ENCODE measurements at places on chromosomes 1 and 21.
A peak's percentile ranks its signal among the peaks of the same experiment; 100 is the strongest.

DNA sequence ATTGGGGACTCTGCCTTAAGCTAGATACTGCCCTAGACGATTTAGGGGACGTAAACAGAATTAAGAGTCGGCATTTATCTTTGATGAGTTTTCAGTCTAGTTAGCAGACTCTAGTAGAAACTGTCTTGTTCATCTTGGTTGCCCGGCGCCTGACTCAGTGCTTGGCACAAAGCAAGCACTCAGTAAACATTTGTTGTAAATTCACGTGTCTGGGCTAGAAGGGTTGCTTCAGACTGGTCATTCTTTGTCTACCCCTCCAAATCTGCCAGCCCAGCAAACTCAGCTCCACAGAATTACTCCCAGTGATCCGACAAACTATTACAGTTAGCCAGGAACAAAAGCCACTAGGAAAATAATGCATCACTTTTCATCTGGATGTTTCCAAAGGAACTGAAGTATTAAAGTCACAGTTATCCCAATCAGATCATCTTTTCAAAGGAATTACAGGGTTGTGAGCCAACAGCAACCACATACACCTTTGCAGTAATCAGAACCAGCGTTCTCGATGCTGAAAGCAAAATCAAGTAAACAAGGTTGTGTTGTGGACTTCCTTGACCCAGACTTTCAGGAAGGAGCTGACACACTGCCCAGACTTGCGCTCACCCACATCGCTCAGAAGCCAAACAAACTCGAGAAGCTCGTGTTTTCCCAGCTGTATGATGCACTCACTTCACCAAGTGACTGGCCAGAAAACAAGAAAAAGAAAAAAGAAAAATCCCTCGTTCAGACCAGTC lies 66.5 kb upstream of the GADD45A start:
- no peak for DNase-seq

DNA sequence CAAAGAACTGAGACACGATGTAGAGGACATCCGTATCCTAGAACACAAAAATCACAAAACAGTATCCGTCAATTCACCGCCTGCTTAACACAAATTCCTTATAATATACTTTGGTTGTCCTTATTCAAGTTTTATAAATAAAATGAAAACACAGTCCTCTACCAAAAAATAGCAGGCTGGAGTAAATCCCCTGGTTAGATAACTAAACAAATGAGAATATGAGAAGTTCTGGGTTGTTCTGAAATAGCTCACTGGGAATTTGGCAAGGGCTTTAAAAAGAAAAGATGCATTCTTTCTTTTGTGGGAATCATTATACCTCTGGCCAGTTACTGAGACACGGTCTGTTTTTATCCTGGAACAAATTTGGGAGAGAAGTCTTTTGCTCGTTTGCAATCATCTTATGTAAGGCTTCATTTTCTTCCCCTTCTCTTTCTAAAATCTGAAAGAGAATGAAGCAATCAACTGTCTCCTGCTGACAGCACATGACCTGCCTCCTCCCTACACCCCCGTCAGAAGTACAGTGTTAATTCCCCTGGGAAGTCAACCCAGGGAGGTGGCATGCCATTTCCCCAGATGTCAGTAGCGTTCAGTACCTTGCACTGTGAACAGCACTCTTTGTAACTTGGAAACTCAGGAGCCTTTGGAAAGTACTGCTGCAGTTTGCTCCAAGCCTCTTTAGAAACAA lies 37.1 kb upstream of the RAP1GAP start:
- no peak for DNase-seq

- no peak for DNase-seq
These were observed 37.3 kb upstream of the ZSWIM5 start for GRCh38 chr1:45243476-45244343.

- DNase-seq, result peak; percentile 87
These were observed at the start of gene PHLDA3 for GRCh38 chr1:201468844-201469644. TSS of gene PHLDA3 (minus strand) at chr1:201469188. CDS start at chr1:201468786, 402 bp downstream.

- DNase-seq, result no peak
These were observed 6.8 kb upstream of the SFN start for GRCh38 chr1:26856181-26856580.

GRCh38 chr1:34013958-34014737 lies 150.3 kb downstream of the HMGB4 start:
- DNase-seq, result no peak

- DNase-seq, result no peak
These were observed 53.2 kb upstream of the SYNC start for GRCh38 chr1:32755810-32756159.

DNA sequence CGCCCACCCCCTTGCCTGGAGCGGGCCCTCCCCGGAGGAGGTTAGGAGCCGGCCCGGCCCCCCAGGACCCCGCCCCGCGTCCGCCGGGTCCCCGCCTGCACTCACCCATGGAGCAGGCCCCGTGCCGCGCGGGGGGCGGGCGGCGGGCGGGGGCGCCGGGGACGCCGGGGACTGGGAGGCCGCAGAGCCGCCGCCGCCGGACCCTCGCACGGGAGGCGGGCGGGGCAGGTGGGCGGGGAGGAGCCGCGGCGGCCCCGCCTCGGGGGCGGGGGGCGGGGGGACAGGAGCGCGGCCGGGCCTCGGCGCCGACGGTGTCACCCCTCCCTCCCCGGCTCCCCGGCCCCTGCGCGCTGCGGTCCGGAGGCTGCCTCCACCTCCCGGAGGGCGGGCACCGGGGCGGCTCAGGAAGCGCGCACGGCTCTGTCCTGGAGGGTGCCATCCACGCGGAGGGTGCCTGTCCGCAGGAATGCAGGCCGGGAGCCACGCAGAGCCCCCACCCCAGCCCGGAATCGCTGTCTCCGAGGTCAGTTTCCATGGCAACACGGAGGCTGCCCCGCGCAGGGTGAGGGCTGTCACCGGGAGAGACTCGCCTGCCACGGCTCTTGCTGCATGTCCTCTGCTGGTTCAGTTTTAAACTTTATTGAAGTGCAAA lies 5.9 kb upstream of the PLEKHG5 start:
- peak; percentile 61 for DNase-seq

DNA sequence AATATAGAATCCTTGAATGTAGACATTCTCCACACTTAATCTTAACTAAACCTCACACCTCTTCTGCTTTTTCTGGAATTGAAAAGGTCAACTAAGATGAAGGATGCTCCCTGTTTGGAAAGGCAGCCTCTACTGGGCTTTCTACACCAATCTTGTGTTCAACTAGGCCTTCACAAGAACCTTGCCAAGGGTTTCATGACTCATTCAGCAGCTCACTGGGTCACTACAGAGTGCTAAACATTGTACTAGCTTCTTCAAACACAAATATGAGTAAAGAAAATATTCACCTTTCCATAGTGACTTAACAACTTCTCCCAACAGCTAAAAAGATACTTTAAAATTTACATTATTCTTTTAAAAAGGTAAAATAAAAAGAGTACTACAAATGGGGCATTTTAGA lies 135.3 kb upstream of the PRMT6 start:
- no peak for DNase-seq

GRCh38 chr1:34884961-34885360 lies 25.4 kb upstream of the SMIM12 start:
- DNase-seq, result no peak

- DNase-seq, result no peak
These were observed 324.8 kb downstream of the COL11A1 start for GRCh38 chr1:102783487-102783886.

- no peak for DNase-seq
These were observed 139.8 kb upstream of the ST6GALNAC5 start for GRCh38 chr1:76727520-76727919.

GRCh38 chr21:42489006-42489563 lies 6.9 kb downstream of the RSPH1 start:
- DNase-seq, result no peak

- peak; percentile 32 for DNase-seq
These were observed 19.5 kb downstream of the XKR8 start for GRCh38 chr1:27979151-27979858.

DNA sequence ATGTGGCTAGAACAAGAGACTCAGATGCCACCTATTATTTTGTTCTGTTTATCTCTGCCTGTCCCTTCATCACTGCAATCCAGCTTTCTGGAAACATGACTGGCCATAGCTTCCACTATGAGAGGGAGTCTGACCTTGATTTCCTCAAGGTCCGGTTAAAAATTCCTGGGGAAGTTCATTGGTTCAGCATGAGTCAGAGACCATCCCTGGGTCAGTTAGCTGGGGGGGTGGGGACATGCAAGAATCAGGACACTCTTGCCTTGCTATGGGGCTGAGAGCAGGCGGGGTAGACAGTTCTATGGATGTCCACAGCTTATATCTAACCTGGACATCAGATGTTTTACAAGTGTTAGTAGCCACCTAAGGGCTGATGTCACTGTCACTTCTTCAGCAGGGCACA lies 81.1 kb downstream of the TENT5C start:
- DNase-seq, result no peak

GRCh38 chr21:46354518-46354917 lies 30.6 kb downstream of the PCNT start:
- DNase-seq, result no peak
